ENCODE measurements at places on chromosomes 6 and 20.

DNA sequence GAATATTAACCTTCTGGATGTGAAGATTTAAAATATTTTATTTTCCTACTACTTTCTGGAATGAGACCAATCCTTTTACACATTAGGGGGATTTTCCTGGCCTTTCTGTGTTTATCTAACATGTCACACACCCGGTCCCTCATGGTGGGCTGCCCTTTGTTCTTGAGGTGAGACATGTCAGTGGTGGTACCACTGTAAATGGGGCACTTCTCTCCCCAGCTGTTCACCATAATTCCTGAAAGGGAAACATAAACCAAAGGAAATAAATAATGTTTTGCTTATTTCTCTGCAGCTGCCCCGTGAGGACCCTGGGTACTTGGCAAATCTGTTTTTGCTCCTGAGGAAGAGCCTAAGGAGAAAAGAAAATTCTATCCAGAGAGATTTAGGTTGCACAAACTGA lies 41.1 kb downstream of the GRIK2 start:
- DNase-seq: no peak

GRCh38 chr6:164378330-164378729 lies 931.1 kb downstream of the C6orf118 start:
- no peak for DNase-seq

- no peak for DNase-seq
These were observed 6.1 kb downstream of the C20orf173 start for GRCh38 chr20:35523298-35523888.

GRCh38 chr20:22339091-22339881 lies 245.1 kb downstream of the FOXA2 start:
- peak; percentile 62 for DNase-seq

GRCh38 chr6:137848672-137849071 lies 18.4 kb upstream of the TNFAIP3 start:
- DNase-seq: no peak

Data from GDM1 (cell line).